CD4-positive, alpha-beta T cell treated with Interleukin-17A for 1 hour (primary cell): ENCODE measurements at places on chromosomes 4 and X.

- DNase-seq, result peak; percentile 77
Observed at GRCh38 chr4:108072300-108072699, 82.6 kb downstream of the HADH start.

DNA sequence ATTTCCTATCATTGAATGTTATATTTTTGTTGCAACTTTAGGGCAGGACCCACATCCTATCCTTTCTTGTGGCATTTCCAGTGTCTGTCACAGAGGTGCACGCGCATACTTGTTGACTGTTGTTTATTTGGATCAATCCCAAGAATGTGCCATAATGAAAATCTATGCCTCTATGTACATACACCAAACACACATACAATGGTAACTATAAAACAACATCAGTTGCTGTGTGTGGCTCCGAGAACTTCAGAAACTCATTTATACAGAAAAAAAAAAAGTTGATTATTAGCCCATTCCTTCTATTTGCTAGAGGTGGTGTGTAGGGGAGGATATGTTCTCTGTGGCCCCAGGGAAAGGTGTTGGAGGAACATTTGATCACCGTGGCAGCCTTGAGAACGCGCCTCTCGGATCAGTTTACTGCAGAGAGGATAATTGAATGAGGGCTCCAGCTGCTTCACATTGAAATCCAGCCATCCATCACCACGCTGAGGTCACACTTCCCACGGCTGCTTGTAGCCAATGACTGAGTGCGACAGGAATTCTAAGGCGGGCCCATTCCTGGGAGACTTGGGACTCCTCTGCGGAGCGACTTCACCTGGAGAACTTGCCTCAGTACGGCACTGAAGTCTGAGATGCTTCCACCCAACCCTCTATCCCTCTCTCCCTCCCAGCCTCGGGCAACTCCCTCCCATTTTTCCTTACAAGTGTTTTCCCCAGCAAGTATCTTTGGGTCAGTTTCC, 19.5 kb downstream of the SMPX start:
- DNase-seq, result no peak

GRCh38 chrX:98795636-98796035, 1614.4 kb downstream of the PCDH19 start:
- DNase-seq, result no peak

DNA sequence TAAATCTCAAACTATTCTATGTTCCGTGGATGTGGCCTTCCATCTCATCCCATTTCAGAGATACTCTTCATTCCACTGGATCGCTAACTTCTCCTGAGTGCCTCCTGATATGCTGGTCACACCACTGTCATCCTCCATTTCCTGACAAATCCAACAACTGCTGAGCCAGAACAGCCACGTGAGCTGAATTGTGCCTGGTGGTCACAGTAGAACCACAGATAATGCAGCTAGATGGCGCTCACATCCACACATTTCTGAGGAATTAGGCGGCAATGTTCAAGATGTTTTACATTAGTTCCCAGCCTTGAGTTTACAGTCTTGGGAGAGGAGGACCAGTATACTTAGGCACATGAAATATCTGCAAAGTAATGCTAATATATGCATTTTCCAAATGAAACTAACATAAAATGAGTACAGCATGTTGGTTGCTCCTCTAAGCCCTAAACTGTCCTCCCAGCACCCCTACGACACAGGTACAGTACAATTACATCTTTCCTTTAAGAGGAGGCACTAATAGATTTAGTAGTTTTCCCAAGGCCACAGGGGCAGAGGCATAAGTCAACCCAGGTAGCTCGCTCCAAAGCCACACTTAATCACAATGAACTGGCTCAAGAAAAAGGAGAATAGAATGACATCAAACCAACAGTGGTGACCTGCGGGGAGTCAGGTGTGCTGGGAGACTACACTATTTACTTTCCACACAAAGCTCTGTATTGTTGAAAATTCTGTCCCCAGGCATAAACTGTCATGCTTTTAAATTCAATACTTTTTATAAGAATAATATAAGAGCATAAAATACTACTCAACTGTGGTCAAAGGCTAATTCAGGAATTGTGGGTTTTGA, 134.2 kb downstream of the CHIC2 start:
- DNase-seq, result peak; percentile 64

DNA sequence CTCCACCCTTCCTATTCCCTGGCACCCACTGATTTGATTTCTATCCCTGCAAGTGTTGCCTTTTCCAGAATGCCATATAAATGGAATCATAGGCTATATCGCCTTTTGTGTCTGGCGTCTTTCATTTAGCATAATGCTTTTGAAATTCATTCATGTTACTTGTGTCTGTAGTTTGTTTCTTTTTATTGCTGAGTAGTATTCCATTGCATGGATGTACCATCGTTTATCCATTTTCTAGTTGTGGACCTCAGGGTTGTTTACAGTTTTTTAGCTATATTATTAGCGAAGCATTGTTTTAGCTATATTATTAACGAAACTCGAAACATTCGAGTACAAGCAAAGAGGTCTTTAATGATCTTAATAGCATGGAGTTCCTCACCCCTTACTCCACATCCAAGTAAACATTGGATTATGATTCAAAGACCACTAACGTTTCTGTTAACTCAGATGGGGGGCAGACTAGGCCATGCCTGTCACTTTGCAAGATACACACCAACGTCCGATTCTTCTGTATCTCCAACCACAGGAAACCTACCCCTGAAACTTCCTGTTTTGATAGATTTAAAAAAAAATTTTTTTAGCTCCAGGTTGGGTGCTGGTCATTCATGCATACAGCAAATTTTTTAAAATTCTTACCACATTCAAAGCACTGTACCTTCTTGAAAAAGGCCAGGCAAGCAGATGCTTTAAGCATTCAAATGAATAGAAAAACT, 1.1 kb downstream of the DCK start:
- DNase-seq, result peak; percentile 24

DNA sequence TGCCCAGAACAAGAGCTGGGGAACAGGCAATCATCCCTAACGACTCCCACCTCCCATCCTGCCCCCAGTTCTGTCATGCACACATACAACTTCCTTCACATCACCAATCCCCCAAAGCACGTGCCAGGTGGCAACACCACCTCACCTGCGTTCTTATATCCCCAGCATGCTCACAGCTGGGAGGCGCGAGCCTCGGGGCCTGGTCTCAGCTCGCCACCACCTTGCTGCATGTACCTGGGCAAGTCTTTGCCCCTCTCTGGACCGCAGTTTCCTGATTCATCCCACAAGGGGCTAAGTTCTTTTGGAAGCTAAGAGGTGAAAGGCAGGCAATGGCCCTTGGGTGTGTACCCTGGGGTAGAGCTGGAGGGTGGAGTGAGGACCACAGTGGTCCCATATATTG, 119.2 kb upstream of the PJA1 start:
- no peak for DNase-seq

GRCh38 chrX:1027133-1027532, 185.3 kb downstream of the CRLF2 start:
- DNase-seq, result no peak

DNA sequence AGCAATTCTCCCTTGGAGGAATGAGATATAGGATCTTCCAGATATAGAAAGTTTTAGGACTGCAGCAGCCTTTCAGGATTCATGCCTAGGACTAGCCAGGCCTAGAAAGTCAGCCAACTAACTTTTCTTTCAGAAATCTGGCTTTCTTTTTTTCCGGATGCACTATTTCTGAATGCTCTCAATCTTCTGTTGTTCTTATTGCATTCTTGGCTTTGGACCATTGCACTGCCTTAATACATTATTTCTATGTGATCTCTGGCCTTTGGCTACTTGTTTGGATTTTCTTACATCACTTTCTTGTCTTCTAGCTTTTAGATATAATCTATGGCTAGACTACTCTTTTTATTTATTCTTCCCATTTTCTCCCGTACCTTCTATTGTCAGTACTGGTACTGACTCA, 813.1 kb upstream of the HTR2C start:
- DNase-seq, result no peak

GRCh38 chrX:48761674-48762471, at the start of gene GLOD5:
Gene GLOD5, plus strand, starts transcription at chrX:48761747. Its CDS starts 44 bp downstream, at chrX:48761791.
- DNase-seq, result peak; percentile 2

GRCh38 chr4:164501074-164501473, 252.9 kb upstream of the SMIM31 start:
- no peak for DNase-seq

- peak; percentile 87 for DNase-seq
Observed at GRCh38 chr4:113761620-113762185, at the start of gene CAMK2D. Gene CAMK2D, minus strand, starts transcription at chr4:113761738. Its CDS starts 670 bp downstream, at chr4:113761068.
